Activated effector memory CD4-positive, alpha-beta T cell treated with anti-CD3 and anti-CD28 coated beads, Interleukin-2, amount 50 U/mL, for 16 hours (primary cell): ENCODE measurements at places on chromosomes 1 and 21.

DNA sequence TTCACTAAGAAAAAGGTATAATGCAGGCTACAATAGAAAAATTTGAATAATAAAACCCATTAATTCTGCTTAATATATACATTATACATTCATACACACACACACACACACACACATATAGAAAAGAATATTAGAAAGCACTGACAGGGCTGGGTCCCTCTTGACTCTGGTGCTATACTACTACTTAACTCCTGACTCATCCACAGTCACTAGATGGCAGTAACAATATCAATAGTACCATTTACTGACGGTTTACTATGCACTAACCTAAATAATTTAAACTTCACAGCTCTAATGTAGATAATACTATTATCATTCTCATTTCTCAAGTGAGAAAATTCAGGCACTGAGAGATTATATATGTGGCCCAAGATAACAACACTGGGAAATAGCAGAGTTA, 87.5 kb downstream of the COP1 start:
- DNase-seq: no peak

DNA sequence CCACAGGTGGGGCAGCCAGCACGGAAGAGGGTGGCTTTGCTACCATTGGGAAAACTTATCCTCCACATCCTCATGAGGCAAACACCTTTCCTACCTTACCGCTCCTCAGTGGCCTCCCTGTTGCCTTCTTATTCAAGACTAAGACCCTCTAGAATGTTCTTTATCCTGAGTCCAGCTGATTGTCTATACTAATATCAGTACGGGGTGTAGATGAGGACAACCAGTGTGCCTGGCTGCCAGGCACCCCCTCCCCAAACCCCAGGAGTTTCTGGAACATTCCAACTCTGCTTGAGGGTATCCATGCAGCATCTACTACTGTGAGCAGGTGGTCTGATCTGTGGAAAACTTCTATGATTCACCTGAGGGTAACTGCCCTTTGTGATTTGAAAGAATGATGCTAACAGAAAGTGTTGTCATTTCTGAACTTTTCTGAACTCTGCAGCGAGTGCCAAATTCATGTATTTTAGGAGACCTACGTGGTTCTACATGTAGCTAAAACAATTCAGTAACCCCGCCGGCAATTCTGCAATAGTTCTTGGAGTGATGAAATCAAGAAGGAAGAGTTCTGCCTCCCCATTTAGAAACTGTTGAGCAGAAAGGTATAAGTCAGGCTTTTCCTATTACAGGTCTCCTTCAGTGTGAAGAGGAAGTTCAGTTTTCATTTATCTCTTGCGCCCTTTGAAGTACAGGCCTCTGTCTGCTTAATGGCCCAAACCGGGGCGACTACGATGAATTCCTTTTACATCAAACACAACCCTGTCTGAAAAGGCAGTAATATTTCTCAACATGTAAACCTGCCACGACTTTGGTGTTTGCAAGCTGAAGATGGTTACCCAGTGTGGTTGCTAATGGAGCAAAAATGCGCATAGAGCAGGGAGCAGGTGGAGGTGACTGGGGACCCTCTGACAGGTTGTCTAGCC, 80.4 kb downstream of the RUNX1 start:
- DNase-seq: no peak

DNA sequence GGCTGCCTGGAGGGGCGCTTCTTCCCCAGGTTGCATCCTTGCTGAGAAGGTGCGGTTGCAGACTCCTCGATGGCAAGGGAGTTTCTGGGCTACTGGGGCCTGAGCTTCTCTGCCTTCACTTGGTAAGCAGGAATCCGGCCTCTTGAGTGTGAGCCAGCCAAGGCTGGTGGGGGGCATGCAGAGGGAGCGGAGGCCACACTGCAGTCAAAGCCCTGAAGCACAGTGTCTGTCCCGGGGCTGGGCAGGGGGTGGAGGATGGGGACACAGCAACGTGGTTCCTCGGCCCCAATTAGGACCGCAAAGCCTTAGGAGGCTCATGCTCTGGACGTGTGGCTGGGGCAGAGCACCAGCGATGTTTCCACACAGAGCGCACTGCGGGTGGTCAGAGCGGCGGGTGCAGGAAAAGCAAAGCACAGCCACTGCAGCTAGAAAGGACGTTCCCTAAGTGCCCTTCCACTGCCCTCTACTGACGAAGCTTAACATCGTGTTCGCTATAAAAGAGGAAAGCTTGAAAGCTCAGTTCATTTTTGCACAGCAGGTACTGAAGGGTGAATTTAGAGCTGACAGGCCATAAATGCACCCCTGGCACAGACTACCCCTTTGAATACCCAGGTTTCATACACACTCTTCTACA, 60.7 kb upstream of the COG2 start:
- DNase-seq: no peak

- no peak for DNase-seq
Measured at GRCh38 chr21:46269466-46269865, 15.9 kb downstream of the MCM3AP start.

- no peak for DNase-seq
Measured at GRCh38 chr1:179806333-179806732, 63.2 kb downstream of the FAM163A start.

DNA sequence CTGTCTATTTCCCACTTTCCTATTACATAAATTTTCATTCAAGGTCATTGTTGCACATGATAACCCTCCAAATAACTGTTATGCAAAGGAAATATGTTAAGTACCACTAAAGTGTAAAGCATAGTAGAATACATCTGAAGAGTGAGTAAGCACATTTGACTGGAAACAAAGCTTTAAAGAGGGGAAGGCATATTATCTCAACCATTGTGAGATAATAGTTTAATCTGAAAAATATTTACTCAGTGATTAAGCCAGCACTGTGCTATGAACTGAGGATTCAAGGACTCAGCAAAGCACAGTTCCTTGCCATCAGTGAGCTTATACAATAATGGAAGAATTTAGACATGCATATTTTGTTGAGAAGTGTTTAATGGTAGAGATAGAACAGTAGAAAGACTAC, 127.4 kb downstream of the HMCN1 start:
- no peak for DNase-seq
